Thymus (tissue), 14 donors: ENCODE measurements at places on chromosomes 11 and 22. TPM values are rescaled to one million over a fixed set of nuclear protein-coding genes. Genes with fewer than 3 reads are reported as not detected.

FGF4 gene
- total RNA-seq: 0.09 TPM

GRCh38 chr11:33480626-33481025 is 220.0 kb downstream of the C11orf91 start:
- no peak for DNase-seq

GRCh38 chr11:7251487-7251835 is 243 bp upstream of the SYT9 start:
- DNase-seq: no peak

- DNase-seq: no peak
These were observed 41.9 kb downstream of the DNHD1 start for GRCh38 chr11:6538945-6539344.
